ENCODE measurements at places on chromosomes 2 and 18. TPM values are rescaled to one million over a fixed set of nuclear protein-coding genes. Genes with fewer than 3 reads are reported as not detected.
A peak's percentile ranks its signal among the peaks of the same experiment; 100 is the strongest.

DNA sequence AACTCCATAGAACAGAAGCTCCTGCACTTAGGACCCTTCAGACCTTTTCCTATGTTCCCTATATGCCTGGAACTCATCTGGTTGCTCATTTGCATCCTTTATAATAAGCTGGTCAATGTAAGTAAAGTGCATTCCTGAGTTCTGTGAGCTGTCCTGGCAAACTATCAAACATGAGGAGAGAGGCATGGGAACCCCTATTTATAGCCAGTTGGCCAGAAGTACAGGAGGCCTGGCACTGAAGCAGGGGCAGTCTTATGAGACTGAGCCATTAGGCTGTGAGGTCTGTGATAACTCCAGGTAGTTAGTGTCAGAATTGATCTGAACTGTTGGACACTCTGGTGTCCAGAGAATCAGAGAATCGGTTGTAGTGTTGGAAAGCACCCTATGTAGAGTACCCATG lies 88.4 kb downstream of the EHD3 start:
- DNase-seq = peak; percentile 68
- H3K4me3 ChIP-seq = no peak overlapping the region
- H3K4me1 ChIP-seq = peaks cover 19% of the 10 kb centered on the region

- no peaks in the 10 kb centered on the region for H3K36me3 ChIP-seq
- no peaks in the 10 kb centered on the region for H3K4me1 ChIP-seq
- no peak overlapping the region for H3K27ac ChIP-seq
Observed at GRCh38 chr2:176934131-176934530, 278.5 kb upstream of the HNRNPA3 start.

DNA sequence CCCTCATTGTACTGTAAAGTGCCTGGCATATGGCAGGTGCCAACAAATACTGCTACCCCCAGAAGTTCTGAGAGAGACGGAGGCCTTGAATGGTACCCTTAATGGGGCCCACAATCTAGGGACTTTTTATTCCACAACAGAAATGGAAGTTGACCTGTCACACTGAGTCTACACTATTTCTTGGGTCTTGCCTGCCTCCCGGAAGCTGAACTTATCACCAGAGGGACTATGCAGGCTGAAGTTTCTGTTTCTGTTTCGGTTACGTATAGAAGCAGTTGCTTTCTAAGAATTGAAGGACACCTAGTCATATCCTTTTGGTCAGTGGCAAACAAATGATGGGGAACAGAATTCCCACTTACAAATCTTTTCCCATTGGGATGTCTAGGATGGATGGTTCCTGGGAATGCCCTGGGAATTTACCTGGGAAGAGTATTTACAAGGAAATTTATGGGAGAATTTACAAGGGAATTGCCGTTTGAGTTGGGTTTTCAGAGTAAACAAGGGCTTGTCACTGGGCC lies 74.2 kb downstream of the HS1BP3 start:
- no peak for DNase-seq
- no peak overlapping the region for H3K4me3 ChIP-seq
- no peaks in the 10 kb centered on the region for H3K36me3 ChIP-seq
- H3K27ac ChIP-seq = no peak overlapping the region

CYRIA gene
- 1.7 TPM for total RNA-seq

- H3K27ac ChIP-seq = no peak overlapping the region
- peak; percentile 23 for DNase-seq
- H3K36me3 ChIP-seq = 0 out of 2 replicates have a peak, but pooled peaks cover 1% of the 10 kb centered on the region
- no peaks in the 10 kb centered on the region for H3K27me3 ChIP-seq
Observed at GRCh38 chr2:54497763-54498680, 41.9 kb downstream of the SPTBN1 start.

DNA sequence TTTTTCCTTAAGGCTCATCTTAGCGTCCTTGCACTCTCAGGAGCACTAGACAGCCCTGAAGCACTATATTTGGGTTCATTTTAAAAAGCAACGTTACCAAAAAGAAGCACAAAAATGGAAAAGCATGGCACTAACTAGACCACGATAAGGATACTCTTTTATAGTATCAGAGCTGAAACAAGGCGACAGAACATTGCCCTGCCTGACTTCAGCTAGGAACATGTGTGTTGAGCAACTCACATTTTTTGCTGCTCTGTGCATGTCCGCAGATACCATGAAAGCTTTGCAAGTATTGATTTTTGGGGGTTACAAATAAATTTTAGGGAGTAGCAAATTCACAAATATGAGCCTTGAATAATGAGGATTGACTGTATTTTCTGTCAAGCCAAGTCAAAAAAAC lies 332.0 kb downstream of the PTPRM start:
- no peak overlapping the region for H3K27ac ChIP-seq
- peaks cover 12% of the 10 kb centered on the region for H3K4me1 ChIP-seq
- no peaks in the 10 kb centered on the region for H3K36me3 ChIP-seq
- no peak overlapping the region for H3K4me3 ChIP-seq
- H3K27me3 ChIP-seq = no peaks in the 10 kb centered on the region

DNA sequence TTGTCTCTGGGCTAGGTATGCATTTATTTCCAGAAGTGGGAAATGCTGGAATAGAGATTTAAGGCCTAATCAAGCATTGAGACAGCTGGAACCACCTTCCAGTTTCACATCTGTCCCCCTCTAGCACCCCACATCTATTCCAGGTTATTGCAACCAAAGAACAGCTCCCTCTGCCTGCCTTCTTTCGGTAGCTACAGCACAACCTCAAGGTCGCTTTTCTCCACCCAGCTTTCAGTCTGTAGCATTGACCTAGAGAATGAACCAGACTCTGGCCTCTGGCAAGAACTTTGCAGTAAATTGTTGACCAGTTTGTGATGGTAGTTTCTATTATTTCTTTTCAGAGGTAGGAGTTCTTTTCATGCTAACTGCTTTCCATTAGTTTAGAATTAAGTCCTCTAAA lies 484.2 kb downstream of the DLGAP1 start:
- no peaks in the 10 kb centered on the region for H3K27me3 ChIP-seq
- H3K4me3 ChIP-seq = no peak overlapping the region
- H3K27ac ChIP-seq = no peak overlapping the region
- no peak for DNase-seq

DNA sequence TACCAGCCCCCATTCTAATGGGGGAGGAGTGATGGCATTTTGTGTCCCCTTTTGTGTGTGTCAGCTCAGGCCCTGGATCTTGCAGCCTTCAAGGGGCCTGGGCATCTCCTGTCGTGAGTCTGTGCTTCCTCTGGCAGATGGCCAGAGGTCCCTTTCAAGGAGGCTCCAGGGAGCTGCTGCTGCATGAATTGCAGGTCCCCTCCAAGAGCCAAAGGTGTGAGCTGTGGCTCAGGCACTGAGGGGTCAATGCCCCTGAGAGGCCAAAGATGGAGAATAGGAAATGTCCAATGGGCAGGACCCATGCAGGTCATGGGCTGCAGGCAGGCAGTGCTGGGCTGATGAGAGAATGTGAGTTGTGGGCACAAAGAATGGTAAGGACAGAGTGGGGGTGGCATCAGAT lies 10.4 kb downstream of the MAB21L4 start:
- H3K36me3 ChIP-seq = no peaks in the 10 kb centered on the region
- no peak for DNase-seq

GRCh38 chr2:24845691-24846090 lies 52.5 kb downstream of the CENPO start:
- no peaks in the 10 kb centered on the region for H3K27me3 ChIP-seq
- H3K4me3 ChIP-seq = no peak overlapping the region
- no peaks in the 10 kb centered on the region for H3K4me1 ChIP-seq
- peaks cover 10% of the 10 kb centered on the region for H3K36me3 ChIP-seq

- DNase-seq = peak; percentile 91
- no peaks in the 10 kb centered on the region for H3K36me3 ChIP-seq
Observed at GRCh38 chr2:9552219-9553178, 3.1 kb downstream of the ADAM17 start.

- H3K36me3 ChIP-seq = peaks cover 4% of the 10 kb centered on the region
- H3K4me1 ChIP-seq = peaks cover 5% of the 10 kb centered on the region
- no peaks in the 10 kb centered on the region for H3K27me3 ChIP-seq
- H3K4me3 ChIP-seq = no peak overlapping the region
- DNase-seq = no peak
Observed at GRCh38 chr18:47898696-47899095, 31.8 kb downstream of the SMAD2 start.

FNDC4 gene
- total RNA-seq = 7.3 TPM

DNA sequence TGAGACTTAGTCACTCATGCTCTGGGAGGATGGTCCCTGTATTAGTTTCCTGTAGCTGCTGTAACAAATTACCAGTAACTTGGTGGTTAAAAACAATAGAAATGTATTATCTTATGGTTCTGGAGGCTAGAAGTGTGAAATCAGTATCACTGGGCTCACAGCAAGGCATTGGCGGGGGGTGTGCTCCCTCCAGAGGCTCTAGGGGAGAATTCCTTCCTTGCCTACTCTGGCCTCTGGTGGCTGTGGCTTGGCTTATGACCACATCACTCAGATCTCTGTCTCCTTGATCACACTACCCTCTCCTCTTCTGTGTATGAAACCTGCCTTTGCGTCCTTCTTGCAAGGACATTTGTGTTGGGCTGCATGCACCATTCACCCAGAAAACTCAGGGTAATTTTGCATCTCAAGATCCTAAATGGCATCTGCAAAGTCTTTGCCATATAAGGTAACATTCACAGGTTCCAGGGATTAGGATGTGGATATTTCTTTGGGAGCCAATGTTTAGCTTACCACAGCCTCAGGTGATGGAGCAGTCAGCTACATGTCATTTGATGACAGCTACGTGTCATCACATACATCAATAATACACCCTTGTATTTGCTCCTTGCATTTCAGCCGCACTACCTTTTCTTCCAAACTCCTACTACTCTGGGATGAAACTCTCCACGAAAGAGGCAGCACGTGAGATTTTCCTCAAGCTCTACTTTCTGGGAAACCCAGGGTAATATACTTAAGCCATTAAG lies 49.6 kb upstream of the POU3F3 start:
- H3K36me3 ChIP-seq = no peaks in the 10 kb centered on the region
- no peaks in the 10 kb centered on the region for H3K27me3 ChIP-seq
- no peak overlapping the region for H3K27ac ChIP-seq
- H3K4me1 ChIP-seq = no peaks in the 10 kb centered on the region
- DNase-seq = no peak
- no peak overlapping the region for H3K4me3 ChIP-seq

DNA sequence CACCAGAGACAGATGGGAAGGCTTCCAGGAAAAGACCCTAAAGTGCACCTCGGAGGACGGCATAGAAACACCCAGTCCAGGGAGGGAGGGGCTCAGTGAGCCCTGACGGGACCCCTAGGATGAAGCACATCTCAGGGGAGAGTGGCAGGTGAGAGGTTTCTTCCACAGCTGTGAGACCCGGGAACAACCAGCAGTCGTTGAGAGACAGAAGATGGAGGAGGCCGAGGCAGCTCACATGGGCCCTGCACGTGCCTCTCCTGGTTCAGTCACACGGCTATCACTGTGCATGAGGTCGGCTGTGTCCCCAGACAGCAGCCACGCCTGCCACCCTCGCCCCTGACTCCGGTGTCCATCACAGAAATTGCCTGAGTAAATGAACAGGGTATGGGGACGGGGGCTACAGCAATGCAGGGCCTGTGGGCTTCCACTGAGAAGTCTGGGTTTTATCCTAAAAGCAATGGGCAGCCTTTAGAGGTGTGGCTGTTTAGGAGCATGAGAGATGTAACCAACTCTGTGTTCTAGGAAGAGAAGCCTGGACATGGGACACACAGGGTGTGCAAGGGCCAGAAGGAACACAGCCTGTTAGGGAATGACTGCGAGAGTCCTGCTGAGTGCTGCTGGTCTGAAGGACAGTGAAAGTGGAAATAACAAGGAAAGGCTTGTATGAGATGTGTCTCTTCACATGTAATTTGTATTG lies 102.0 kb downstream of the TMEM18 start:
- DNase-seq = no peak
- no peaks in the 10 kb centered on the region for H3K36me3 ChIP-seq
- H3K27ac ChIP-seq = no peak overlapping the region
- no peaks in the 10 kb centered on the region for H3K4me1 ChIP-seq

DNA sequence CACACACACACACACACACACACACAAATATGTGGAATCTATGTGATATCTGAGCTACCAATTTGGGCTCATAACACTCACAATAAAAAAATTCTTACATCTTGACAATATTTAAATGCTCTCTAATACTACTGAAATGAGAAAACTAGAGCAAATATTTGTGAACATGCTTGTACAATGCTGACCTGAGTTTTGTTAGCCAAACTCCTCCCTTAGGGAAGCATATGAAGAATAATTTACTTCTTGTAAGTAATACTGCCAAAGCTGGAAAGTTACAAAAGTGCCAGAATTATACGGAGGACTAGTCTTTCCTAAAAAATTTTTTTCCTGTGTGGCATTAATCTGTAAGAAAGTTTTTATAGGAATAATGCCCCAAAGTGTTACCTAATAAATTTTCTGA lies 18.5 kb downstream of the MBD2 start:
- H3K27me3 ChIP-seq = no peaks in the 10 kb centered on the region
- no peak overlapping the region for H3K27ac ChIP-seq
- peaks cover 9% of the 10 kb centered on the region for H3K36me3 ChIP-seq
- H3K4me3 ChIP-seq = no peak overlapping the region
- H3K4me1 ChIP-seq = peaks cover 6% of the 10 kb centered on the region
- DNase-seq = no peak

GTF3C2 gene
- total RNA-seq = 25.5 TPM

IL1RL2 gene
- total RNA-seq = 0.28 TPM
